ENCODE measurements at places on chromosomes 1 and 21.

GRCh38 chr1:1684031-1684681 lies 8.4 kb downstream of the SLC35E2B start:
- DNase-seq: no peak

DNA sequence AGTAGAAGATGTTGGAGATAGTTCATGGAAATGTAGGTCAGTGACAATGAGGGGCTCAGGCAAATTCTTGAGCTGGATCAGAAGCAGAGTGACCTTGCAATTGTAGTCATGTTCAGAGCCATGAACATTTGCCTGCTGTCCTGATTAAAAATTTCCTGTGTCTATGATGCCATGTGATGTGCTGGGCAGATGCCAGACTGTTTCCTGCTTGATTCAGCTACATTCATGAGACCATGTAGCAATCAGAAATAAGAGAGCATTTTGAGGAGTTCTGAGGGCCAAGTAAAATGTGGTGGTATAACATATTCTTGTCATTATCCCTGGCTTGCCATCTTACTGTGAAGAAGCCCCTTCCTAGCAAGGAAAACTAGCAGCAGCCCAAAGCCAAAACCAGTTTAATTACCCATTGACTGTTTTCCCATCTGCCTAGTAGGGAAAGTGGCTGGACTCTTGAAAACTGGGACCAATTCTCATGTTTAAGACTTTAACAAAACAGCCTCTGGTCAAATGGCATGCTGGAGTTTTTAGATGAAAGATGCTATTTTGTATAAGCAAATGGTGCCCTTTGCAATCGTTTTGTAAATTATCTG lies 118.3 kb downstream of the NOS1AP start:
- DNase-seq: no peak

GRCh38 chr1:245155272-245156040 lies 671 bp downstream of the KIF26B start:
- DNase-seq: peak; percentile 38

DNA sequence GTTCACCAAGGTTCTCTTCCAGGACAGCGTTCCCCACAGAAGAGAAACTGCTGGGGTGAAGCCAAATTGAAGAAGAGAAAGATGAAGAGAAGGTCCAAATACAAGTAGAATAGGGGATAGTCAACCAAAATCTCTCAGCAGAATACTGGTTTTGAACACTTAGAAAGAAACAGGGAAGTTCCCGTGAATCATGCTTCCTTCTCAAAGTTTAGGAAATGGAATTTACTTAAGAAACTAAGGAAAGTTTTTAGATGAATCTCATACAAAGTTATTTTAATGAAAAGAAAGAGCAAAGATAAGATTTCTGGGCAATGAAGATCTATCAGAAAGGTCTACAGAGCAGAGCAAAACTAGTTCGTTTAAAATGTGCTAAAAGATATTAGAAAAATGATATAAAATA lies 43.3 kb downstream of the EXO1 start:
- no peak for DNase-seq

DNA sequence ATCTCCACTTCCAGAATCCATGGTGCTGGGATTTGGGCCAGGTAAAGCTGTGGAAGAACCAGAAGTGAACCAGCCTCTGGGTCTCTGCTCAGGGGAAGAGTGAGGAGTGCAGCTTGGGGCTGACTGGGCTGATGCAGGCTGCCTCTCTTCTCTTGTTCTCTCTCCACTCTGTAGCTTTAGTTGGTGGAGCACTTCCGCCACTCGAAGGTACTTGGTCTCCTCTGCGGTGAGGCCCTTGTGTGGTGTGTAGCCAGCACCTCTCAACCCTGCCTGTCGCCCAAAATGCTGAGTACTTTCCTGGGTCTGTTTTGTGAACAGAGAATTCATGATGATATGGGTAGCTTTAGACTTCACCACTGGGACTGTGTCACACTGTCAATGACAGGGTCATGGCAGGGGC lies 63.2 kb downstream of the URB2 start:
- no peak for DNase-seq

DNA sequence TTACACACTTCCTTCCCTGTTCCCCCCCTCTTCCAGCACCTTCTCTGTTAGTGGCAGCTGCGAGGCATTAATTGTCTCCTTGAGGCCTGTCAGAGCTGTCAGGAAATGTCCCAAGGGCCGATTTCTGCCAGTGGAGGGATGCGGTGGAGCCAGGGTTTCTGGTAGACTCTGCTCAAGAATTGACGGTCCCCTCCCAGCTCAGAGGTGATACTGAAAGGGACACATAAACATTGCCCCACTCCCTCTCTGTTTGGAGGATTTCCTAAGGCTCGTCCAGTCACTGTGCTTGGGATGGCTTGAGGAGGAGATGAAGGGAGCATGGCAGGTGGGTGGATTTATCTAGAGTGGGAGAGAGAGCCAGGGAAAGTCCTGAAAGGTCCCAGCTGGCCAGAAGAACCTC lies 61.4 kb upstream of the CD34 start:
- no peak for DNase-seq

- DNase-seq: no peak
These were observed 16.1 kb downstream of the C1orf52 start for GRCh38 chr1:85243372-85243771.

DNA sequence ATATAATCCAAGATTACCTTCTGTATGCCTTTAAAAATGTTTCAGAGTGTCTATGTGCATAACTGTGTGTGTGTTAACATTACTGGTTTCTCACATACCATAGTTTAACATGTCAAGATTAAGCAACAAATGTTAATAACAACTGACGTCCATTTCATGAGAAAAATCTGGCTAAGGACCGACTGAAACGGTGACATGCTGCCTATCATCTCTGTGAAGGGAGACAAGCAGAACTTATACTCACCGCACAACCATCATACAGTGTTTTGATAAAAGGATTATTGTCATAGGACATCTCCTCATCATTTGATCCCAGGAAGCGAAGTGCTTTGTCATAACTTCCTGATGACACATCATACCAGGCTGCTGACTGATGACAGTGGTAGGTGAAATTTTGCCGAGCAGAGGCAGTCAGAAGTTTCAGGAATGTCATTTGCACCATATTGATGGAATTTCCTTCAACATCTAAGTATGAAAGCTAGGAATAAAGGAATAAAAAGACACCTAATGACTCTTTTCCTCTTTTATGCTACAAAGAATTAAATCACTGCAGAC lies 228.8 kb downstream of the COL11A1 start:
- DNase-seq: no peak

- DNase-seq: no peak
These were observed 277.0 kb downstream of the MRPL39 start for GRCh38 chr21:25330266-25330665.

GRCh38 chr1:93288558-93288957 lies 57.1 kb upstream of the DR1 start:
- DNase-seq: no peak

GRCh38 chr21:28548291-28548690 lies 444.4 kb downstream of the LTN1 start:
- no peak for DNase-seq

DNA sequence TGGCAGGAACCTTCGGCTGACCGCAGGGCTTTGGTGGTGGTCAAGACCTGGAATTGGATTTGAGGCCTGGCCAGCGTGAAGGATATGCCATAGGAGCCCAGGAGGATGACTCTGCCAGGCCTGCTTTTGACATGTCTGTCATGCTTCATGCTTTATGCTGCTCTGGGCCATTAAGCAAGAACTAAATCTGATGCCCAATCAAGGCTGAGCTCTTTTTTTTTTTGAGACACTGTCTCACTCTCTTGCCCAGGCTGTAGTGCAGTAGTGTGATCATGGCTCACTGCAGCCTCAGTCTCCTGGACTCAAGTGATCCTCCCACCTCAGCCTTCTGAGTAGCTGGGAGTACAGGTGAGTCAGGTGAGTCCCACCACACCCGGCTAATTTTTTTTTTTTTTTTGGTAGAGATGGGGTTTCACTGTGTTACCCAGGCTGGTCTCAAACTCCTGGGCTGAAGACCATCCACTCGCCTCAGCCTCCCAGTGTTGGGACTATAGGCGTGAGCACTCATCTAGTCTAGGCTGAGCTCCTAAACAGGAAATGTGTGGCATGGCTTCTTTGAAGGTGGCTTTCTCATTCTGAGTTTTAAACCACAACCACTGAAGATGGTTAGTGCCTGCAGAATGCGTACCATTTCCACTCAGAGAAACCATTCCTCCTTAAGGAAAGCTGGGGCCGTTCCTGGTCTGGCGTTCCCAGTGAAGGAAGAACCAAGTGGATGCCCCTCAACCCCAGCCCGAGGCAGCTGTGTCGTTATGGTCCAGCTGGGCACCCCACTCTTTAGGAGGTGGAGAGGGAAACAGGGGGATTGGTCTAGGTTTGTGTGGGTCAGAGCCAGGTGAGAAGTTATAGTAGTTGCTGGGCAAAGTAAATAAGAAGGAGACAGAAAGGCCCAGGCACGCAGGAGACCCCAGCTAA lies 34.2 kb upstream of the ATP5PO start:
- DNase-seq: no peak

DNA sequence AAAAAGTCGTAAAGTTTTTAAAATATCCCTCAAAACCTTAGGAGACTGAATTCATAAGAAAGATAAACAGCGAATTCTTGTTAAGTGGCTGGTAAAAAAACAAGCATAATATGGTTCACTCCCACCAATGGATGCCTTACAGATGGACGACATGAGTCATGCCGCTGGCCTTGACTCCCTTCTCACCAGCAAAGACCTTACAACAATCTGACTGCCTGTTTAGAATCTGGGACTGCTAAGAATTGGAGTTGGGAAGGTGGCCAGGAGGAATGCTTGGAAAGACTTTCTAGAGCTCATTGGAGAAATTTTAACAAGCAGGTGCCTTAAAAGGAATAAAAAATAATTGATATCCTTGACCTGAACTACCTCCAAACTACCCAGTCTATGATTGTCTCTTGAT lies 206.9 kb upstream of the FMN2 start:
- DNase-seq: no peak

DNA sequence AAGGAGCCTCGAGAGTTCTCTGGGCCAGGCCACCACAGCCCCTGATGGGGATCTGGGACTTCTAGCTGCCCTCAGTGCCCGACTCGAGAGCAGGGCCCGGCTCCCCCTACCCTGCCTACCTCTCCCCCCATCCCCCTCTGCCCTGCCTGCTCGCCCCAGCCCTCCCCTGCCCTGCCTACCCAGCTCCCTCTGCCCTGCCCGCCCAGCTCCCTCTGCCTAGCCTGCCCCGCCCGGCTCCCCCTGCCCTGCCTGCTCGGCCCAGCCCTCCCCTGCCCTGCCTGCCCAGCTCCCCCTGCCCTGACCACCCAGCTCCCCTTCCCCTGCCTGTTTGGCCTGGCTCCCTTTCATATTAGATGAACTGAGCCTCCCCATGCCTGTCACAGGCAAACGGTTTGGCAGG lies 117.4 kb upstream of the TMEM51 start:
- no peak for DNase-seq

- DNase-seq: no peak
These were observed 19.7 kb upstream of the MX1 start for GRCh38 chr21:41406340-41406739.

DNA sequence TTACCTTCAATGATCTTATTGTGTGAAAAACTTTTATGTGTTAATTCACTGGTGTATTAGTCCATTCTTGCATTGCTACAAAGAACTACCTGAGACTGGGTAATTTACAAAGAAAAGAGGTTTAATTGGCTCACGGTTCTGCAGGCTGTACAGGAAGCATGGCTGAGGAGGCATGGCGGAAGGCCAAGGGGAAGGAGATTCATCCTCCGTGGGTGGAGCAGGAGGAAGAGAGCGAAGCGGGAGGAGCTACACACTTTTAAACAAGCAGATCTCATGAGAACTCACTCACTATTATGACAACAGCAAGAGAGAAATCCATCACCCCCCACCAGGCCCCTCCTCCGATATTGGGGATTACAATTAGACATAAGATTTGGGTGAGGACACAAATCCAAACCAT lies 44.2 kb upstream of the RGS7 start:
- no peak for DNase-seq

DNA sequence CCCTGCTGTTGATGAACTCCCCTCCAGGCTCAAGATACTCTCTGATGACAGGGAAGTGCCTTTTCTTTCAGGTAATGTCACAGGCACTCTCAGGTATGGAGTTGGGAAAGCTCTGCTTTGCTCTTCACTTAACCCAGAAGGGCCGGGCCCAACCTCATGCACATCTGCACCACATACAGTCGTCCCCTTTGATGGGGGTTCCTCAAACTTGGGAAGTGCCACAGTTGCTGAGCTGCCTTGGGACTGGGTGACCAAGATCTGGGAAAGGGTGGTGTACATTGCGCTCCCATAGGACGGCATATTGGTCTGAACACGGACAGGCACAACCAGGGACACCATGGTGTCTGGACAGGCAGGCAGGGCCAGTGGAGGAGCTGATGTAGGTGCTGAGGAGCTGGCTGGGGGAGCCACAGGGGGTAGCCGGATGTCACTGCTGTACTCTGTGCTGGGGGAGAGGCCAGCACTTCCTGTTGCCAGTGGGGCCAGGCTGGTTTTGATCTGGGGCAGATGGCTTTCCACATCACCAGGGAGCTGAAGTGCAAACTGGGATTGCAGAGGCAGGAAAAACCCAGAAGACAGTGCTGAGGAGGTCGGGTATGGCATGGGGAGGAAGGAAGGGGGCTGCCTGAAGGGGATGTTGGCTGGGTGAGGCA lies 96.2 kb upstream of the EDN2 start:
- no peak for DNase-seq

DNA sequence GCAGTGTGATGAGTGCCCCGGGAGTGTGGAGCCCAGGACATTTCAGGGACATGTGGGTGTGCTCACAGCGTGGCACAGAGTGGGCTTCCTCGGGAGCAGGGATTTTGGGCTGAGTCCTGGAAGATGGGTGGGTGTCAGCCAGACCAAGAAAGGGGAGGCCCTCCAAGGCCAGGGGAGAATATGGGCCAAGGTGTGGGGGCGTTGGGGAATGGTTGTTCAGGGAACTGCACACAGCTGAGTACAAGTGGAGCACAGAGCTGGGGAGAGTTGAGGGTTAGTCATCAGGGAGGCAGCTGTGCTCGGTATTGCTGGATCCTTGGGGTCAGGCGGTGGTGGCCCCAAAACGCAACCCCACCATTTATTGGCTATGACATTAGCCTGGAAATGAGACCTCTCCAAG lies 5.5 kb downstream of the POGK start:
- DNase-seq: no peak
